ENCODE measurements at places on chromosomes 12 and 14.

DNA sequence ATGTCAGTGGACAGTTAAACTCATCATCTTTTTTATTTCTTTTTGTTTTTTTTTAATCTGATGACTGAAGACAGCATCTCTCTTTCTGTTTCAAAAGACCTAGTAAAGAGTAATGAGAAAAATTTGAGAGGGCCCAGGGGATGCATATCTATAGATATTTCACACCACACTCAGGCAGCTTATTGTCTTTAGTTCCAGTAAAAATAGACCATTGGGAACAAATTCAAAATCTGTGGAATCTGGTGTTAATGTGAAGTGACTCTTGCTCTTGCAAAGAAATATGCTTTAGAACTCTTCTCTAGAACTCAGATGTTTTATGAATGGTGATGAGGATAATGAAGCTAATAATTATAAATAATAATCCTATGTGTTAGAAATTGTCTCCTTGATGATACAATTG, 214.5 kb upstream of the ATP2B1 start:
- DNase-seq, result no peak

- DNase-seq, result no peak
These were observed 575 bp downstream of the L2HGDH start for GRCh38 chr14:50311337-50311971.

DNA sequence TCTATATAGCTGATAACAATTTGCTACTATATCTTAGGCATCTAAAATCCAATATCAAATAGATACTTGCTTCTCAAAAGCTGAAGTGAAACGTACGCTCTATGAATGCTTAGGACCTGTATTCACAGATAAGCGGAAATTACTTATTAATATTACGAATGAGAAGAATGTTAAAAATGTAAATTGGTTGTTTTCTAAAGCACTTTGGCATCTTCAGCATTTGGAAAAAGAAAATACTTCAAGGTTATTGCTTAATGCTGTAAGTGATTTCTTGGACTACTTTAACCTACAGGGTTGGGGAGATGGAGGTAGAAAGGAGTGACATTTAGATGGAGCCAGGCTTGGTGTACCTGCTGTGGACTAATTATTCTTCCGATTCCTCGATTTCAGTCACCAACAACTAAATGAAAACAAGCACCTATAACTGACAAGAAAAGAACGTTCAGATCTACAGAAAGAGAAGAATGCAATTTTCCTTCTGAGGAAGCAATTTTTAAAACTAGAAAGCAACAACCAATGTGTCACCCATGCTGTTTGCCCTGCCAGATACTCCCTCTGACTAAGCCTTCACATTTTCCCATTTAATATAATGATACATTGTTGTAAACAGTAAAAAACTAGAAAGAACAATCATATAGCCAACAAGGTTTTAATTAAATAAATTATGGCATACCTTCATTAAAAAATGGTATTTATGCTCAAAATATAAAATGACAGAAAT, 49.3 kb downstream of the SLC25A21 start:
- DNase-seq, result no peak

GRCh38 chr12:75805905-75806304, 225.7 kb downstream of the PHLDA1 start:
- DNase-seq, result no peak

- DNase-seq, result peak; percentile 52
These were observed 102.8 kb upstream of the BCAT1 start for GRCh38 chr12:25051656-25052195.
